Natural killer cell treated with Interleukin-12 subunit alpha and Interleukin-12 subunit beta and Interleukin-15 and Interleukin-18, amount 100 ng/mL, for 72 hours (primary cell): ENCODE measurements at places on chromosomes 2 and 18.

- DNase-seq = no peak
These were observed 39.6 kb downstream of the HS1BP3 start for GRCh38 chr2:20611077-20611843.

- no peak for DNase-seq
These were observed 32.9 kb upstream of the CCDC93 start for GRCh38 chr2:118046634-118047210.

DNA sequence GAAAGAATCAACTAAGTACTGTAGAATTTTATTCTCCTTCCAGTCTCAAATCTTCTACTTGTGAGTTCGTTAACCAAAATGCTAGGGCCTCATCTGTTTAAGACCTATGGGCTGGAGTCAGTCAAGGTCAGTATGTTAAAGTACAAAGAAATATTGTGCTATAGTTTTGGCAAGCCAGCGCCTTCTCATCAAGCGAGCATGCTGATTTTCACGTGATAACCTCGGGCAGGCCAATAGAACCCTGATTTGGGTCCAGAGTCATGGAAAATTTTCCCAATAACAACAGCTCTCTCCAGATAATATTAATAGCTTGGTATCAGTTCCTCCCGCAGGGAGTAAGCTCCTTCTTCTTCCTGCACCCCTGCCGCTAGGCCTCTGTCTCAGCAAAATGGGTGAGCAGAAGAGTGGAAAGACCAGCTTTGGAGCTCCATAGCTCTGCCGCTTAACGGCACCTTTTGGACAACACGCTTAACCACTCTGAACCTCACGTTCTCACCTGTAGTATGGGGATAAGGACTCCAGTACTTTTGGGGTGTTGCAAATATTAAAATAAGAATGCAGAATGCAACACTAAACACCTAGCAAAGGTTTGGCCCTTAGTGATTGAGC lies 11.7 kb downstream of the CABLES1 start:
- DNase-seq = no peak

DNA sequence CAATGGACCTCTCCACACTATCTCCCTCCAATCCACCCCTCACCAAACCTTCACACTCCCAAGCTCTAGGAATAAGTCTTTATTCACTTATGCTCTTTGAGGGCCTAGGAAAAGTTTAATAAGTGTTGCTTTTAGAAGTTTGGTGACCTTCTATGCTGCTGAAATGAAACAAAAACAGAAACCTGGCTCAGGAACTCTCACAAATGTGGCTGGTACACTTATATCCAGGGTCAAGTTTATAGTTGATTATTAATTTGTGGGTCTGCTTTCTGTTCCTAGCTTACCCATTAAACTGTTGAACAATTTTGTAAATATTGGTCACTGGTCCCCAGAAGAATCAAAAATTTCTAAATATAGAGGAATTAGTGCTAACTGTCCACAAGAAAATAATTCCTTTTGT lies 14.2 kb upstream of the ANKRD44 start:
- no peak for DNase-seq

DNA sequence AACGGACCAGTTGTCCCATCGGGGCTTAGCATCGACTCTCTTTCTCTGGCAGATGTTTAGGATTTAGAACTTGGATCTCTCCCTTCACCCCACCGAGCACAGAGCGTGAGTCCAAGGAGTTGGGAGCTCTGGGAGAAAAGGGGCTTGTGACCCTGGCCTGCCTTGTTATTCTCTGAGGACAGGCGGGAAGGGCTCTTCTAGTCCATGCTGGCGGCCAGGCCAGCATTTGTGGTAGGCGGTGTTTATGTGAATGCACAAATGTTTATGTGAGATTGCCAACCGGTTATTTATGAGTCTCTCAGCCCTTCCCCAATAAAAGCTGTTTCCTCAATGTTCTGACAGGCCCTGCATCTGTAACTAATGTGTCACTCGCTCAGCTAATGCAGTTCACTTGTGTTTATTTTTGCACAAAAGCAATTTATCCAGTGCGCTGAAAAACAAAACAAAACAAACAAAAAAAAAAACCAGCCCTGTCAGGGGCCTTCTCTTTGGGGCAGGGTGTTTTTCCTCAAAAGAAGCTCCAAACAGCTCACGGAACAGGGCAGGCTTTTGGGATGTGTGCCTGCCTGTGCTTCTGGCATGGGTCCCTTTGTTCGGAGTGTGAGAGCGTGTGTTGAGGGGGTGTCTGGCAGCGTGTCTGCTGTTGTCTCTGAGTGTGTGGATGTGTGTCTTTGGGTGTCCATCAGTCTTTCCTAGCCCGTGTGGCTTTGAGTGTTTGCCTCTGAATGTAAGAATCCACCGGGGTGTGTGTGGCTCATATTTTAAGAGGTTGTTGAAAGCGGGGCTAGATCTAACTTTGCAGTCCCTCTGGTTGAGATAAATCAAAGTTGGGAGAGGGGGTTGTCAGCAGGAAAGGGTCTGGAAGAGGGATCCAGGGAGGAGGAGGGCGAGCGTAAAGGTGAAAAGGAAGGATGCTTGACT lies 52.8 kb upstream of the HAAO start:
- DNase-seq = no peak
